ENCODE measurements at places on chromosomes 4 and X. TPM values are rescaled to one million over a fixed set of nuclear protein-coding genes. Genes with fewer than 3 reads are reported as not detected.

Gene NAP1L5
- 0.42 TPM for total RNA-seq

Gene TBC1D8B
- 3.5 TPM for total RNA-seq

Gene GAB3
- 1.1 TPM for total RNA-seq

Gene SASH3
- 4.2 TPM for total RNA-seq

Gene RTL3
- 0.21 TPM for total RNA-seq

Gene CLIC2
- total RNA-seq = 7.3 TPM

Gene TSPAN5
- total RNA-seq = 14.1 TPM

DNA sequence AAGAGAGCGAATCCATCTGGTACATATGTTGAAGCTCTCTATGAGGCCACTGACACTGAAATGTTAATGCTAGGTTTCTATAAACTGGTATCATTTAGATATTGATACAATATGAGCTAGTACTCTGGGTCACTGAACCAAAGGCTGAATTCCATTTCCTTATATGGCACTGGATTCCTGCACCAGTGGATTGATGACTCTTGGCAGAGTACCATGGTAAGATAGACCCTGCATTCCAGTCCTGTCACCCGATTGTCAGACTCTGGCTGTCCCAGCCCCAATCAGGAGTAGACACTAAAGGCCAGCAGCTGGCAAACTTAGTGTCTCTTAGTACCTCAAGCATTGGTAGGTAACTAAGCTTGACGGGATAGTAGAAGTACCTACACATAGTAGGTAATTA is 44.0 kb upstream of the EOLA2 start:
- no peak for DNase-seq

DNA sequence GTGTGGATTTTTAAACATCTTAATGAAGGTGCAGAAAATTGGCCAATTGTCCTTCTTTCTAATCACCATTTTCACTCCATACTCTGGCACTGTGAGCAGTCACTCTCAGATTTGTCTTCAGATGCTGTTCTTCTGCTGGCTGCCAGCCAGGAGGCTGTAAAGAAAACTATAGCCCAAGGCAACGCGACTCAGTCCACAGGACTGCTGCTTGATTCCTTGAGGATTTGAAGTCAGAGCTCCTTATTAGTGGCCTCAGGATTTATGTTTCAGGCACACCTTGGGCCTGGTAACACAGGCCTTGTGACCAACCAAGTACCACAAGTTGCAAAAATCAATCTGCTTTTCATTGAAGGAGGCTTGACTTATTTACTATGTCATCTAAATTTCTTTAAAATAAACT is 342.6 kb downstream of the GPM6A start:
- DNase-seq = no peak

DNA sequence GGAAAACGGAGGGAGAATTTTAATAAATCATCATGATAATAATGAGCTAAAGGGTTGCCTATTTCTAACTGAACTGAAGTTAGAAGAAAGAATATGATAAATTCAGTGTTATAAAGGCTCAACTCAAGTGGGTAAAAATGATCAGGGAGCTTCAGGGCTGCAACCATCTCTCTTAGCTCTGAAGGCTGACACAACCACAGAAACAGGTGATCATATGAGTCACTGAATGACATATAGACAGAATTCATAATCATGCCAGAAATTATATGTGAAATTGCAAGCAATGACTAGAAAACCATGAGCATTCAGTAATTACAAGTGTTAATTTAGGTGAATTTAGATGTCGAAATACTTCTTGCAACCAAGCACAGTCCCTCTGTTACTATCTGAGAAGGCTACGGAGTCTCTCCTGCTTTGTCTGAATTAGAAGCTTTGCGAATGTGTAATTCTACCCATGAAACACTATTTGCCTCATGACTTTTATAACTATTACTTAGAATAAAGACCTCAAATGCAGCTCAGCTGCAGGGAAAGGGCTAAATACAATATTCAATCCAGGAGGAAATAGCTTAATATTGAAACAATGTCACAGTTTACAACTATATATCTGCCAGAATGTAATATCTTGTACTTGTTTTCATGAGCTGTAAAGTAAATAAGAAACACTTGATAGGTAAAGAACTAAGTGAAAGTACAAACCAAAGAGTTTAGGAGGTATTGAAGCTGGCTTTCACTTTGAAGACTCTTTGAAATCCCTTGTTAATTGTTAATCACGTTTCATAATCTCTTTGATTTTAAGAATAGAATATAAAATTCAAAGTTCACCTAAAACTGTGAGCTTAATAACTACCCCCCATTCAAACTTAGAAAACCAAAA is 1972.6 kb downstream of the ARAP2 start:
- DNase-seq = no peak

- DNase-seq = no peak
These were observed 587.4 kb downstream of the RPA4 start for GRCh38 chrX:97471071-97471470.

GRCh38 chr4:3119464-3119863 is 45.0 kb downstream of the HTT start:
- no peak for DNase-seq

DNA sequence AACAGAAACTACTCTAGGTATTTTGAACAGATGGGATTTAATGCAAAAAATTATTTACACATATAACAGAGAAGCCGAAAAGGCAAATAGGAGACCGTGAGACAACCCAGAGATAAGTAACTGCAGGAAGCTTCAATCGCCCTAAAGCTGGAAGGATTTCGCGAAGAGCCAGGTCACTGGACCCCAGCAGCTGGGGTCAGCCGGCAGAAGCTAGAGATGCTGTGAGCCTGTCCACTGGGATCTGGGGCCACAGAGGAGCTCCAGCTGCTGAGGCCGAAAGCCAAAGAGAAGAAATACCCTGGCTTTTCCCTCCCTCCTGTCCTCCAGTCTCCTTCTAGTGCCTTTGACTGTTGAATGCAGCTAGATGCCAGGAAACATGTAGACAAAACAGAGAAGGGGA is 192.8 kb upstream of the BCOR start:
- DNase-seq = no peak

DNA sequence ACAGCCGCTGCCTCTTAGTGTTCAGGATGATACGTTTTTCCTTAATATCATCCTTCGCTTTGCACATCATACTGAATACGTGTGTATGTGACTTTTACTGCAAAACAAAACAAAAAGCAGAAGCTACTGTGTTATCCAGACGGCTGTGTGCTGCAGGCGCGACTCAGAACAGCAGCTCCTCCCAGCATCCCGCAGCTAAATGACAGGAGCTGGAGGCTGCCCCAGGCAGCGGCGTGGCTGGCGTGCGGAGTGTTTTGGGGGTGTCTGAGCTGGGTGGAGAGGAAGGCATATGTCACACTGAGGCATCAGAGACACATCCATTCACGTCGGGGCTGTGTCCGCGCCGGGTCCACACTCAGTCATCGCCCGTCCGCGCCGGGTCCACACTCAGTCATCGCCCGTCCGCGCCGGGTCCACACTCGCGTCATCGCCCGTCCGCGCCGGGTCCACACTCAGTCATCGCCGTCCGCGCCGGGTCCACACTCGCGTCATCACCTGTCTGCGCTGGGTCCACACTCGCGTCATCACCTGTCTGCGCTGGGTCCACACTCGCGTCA is 16.6 kb downstream of the PCGF3 start:
- no peak for DNase-seq

GRCh38 chr4:148171596-148171995 is 270.6 kb downstream of the NR3C2 start:
- no peak for DNase-seq

DNA sequence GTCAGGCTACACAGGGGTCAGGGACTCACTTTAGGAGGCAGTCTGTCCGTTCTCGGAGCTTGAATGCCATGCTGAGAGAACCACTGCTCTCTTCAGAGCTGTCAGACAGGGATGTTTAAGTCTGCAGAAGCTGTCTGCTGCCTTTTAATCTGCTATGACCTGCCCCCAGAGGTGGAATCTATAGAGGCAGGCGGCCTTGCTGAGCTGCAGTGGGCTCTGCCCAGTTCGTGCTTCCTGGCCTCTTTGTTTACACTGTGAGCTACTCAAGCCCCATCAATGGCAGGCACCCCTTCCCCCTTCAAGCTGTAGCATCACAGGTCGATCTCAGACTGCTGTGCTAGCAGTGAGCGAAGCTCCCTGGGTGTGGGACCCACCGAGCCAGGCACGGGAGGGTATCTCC is 31.5 kb upstream of the UNC5C start:
- no peak for DNase-seq
